Activated T-helper 1 cell treated with anti-CD3 and anti-CD28 coated beads, Interleukin-12 subunit alpha, Interleukin-12 subunit beta, Interleukin-2, Interleukin-4 antibody, amounts not matched to agents 30 ng/mL and 10 ng/mL and 1 ng/mL, durations not matched to agents 14 hours and 24 hours and 36 hours (primary cell): ENCODE measurements at places on chromosomes 2 and 18.

GRCh38 chr2:212730994-212731393, 192.4 kb upstream of the ERBB4 start:
- no peaks in the 10 kb centered on the region for H3K36me3 ChIP-seq
- DNase-seq, result no peak
- peaks cover 5% of the 10 kb centered on the region for H3K4me1 ChIP-seq
- H3K27ac ChIP-seq, result no peak overlapping the region
- H3K4me3 ChIP-seq, result no peak overlapping the region
- no peaks in the 10 kb centered on the region for H3K27me3 ChIP-seq

GRCh38 chr2:238694136-238694755, 153.6 kb upstream of the TWIST2 start:
- no peaks in the 10 kb centered on the region for H3K36me3 ChIP-seq
- no peak overlapping the region for H3K4me3 ChIP-seq
- no peak for DNase-seq
- no peaks in the 10 kb centered on the region for H3K4me1 ChIP-seq
- H3K27ac ChIP-seq, result no peak overlapping the region

DNA sequence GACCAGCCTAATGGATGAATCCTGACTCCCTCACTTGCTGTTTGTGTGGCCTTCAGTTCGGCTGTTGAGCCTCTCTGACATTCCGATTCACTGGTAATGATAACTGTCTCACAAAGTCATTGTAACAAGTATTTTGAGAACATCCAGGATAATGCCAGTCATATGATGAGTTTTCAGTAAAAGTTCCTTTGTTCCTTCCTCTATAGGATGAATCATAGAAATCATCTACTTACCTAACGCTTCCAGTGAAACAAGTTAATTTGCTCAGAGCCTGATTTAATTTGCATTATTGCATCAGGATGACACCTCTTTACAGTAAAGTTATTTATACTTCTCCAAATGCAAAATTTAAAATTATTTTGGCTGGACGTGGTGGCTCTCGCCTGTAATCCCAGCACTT, 32.0 kb downstream of the RAB31 start:
- H3K4me3 ChIP-seq, result no peak overlapping the region
- H3K36me3 ChIP-seq, result no peaks in the 10 kb centered on the region
- no peak for DNase-seq

GRCh38 chr2:119367472-119368099, 809 bp downstream of the DBI start:
- H3K27ac ChIP-seq, result peak overlapping the region; percentile 99
- H3K36me3 ChIP-seq, result peaks cover 48% of the 10 kb centered on the region
- peak overlapping the region; percentile 99 for H3K4me3 ChIP-seq
- no peaks in the 10 kb centered on the region for H3K27me3 ChIP-seq

DNA sequence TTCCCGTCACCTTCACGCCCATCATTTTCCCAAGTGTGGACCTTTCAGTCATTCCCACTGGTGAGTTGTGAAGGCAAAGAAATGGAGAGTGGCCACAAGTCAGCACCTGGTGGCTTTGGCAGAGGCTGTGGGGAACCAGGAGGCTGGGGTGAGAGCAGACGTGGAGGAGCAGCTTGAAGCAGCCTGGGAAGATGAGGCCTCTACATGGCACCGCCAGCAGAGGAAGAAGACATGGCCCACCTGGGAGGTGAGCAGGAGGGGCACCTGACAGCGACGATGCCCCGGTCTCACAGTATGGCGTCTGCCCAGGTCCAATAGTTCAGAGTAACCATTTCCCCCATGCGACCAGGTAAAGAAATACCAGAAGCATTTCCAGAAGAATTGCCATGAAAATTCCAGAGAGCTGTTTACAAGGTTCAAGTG, 69.0 kb downstream of the TPO start:
- H3K27me3 ChIP-seq, result peaks cover 2% of the 10 kb centered on the region
- H3K4me3 ChIP-seq, result no peak overlapping the region
- H3K36me3 ChIP-seq, result no peaks in the 10 kb centered on the region

- peaks cover 8% of the 10 kb centered on the region for H3K27me3 ChIP-seq
- DNase-seq, result no peak
- H3K27ac ChIP-seq, result no peak overlapping the region
- H3K4me3 ChIP-seq, result no peak overlapping the region
- no peaks in the 10 kb centered on the region for H3K36me3 ChIP-seq
Observed at GRCh38 chr2:145752091-145752806, 1232.3 kb upstream of the ZEB2 start.

DNA sequence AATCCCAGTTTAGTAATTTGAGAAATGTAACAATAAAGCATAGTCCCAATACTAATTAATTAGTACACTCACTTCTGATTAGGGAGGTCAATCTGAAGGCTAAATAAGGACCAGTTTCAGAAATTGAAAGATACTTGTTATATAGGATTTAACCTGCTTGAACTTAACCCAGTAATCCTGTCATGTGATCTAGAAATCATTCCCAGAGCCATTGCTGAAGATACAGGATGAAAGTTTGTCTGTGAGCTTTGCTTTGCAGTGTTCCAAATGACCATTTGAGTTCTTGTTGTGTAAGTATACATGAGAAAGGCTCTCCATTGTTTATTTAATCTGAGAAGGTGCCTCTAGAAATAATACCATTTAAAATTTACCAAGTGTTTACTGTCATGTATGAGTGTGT, 52.2 kb downstream of the GALNT1 start:
- peaks cover 7% of the 10 kb centered on the region for H3K36me3 ChIP-seq
- no peak overlapping the region for H3K4me3 ChIP-seq
- DNase-seq, result no peak
- no peaks in the 10 kb centered on the region for H3K4me1 ChIP-seq
- H3K27me3 ChIP-seq, result no peaks in the 10 kb centered on the region
- no peak overlapping the region for H3K27ac ChIP-seq

GRCh38 chr2:148350199-148350598, 294.4 kb upstream of the EPC2 start:
- no peak overlapping the region for H3K4me3 ChIP-seq
- no peak for DNase-seq
- no peaks in the 10 kb centered on the region for H3K4me1 ChIP-seq
- H3K36me3 ChIP-seq, result no peaks in the 10 kb centered on the region
- H3K27me3 ChIP-seq, result no peaks in the 10 kb centered on the region

DNA sequence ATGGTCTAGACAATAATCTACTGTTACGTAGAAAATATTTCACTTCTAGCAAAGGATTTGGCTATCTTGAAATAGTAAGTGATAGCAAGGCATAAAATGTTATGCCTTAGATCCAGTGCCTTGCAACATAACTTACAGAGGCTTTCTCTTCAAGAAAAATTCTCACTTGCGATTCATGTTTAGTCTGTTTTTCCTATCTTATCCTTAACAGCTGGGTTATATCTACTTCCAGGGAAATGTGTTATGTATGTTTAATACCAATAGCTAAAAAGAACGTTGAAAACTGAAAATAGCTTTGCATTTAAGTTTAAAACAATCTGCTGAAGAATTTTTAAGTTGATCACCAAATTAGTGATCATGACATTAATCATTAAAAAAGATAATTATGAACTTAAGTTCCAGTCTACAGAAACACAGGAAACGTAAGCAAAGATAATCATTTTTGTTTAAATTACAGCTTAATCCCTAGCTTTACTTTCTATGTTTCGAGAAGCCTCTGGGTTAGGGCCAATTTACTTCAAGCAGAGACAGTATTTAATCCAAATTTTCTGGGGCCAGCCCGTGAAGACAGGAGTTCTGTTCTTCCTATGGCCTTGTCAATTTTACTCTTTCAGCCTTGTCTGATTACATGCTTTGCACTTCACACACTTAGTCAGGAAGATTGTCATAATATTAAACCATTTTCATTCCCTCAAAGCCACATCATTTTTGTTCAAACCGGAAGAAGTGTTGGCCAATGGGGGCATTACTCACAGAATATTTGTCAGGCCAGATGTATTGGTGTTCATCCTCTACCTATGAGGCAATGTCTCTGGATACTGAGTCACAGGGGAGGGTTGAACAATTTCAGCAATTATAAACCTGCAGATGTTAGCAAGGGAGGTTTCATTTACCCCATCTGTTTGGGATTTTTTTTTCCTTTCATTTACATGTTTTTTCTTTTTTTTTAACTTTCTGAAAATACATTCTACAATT, 1132.9 kb upstream of the ZEB2 start:
- no peaks in the 10 kb centered on the region for H3K27me3 ChIP-seq
- no peak overlapping the region for H3K4me3 ChIP-seq
- DNase-seq, result no peak
- no peaks in the 10 kb centered on the region for H3K36me3 ChIP-seq
- no peaks in the 10 kb centered on the region for H3K4me1 ChIP-seq

- peaks cover 3% of the 10 kb centered on the region for H3K27me3 ChIP-seq
- no peaks in the 10 kb centered on the region for H3K4me1 ChIP-seq
- no peak overlapping the region for H3K27ac ChIP-seq
- DNase-seq, result no peak
- H3K4me3 ChIP-seq, result no peak overlapping the region
Observed at GRCh38 chr2:240410004-240410403, 25.5 kb upstream of the GPC1 start.

- peak overlapping the region; percentile 94 for H3K4me3 ChIP-seq
- H3K27me3 ChIP-seq, result peaks cover 12% of the 10 kb centered on the region
- H3K36me3 ChIP-seq, result peaks cover 2% of the 10 kb centered on the region
Observed at GRCh38 chr2:218709908-218710307, 727 bp upstream of the TTLL4 start.

DNA sequence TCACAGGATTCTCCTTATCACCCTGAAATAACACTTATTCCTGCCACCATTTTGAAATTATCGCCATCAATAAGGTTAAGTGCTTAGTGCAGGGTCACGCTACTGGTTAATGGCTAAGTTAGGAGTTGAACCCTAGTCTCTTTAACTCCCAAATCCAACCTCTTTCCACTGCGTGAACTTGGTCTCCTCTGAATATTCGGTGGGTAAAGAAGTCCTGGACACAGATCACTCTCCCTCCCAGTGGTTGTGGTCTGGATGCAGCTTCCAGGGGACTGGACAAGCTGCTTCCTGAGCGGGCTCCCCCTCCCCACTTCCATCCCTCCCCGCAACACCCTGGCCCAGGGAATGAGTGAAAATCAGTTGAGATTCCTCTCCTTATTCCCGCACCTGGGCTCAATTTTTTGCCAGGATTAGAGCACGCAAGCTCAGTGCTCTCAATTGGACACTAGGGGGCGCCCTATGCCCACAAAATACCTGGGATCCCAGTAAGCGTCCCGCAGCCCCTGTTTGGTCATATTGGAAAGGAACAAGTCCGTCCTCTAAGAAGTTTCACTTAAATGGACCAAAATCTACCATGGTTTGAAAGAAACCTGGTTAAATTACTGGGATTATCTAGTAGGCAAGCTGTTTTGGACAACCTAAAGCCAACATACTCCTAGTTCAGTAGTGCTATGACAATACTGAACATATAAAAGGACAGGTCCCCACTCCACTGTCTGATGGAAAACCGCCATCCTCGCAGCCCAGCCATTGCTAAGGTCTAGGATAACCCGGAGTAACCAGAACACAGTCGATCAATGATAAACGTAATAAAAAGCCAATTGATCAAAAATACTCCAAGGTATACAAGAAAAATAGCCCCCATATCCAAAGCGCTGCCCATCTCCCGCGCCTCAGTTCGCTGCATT, 40.4 kb downstream of the DHRS9 start:
- H3K27ac ChIP-seq, result no peak overlapping the region
- H3K27me3 ChIP-seq, result peaks cover 3% of the 10 kb centered on the region
- H3K36me3 ChIP-seq, result peaks cover 6% of the 10 kb centered on the region
- DNase-seq, result peak; percentile 58
- H3K4me1 ChIP-seq, result peaks cover 52% of the 10 kb centered on the region
